ENCODE measurements at places on chromosomes 5 and 9. TPM values are rescaled to one million over a fixed set of nuclear protein-coding genes. Genes with fewer than 3 reads are reported as not detected.

DNA sequence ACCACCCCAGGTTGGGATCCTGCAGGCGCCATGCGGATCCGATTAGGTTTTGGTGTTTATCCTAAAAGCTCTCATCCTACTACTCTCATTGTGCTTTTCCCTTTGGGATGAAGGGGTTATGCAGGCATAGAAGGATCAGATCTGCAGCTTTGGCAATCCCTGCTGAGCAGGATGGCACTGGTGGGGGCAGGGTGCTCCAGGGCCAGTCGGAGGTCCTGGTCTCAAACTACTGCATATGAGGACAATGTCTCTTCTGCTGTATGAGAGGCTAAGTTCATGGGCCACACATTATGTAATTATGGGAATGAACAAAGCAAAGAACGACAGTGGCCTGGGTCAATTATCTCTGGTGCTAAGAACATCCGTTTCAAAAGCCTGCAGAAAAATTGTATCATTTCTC is 334.2 kb downstream of the IRX1 start:
- no peak for DNase-seq

DNA sequence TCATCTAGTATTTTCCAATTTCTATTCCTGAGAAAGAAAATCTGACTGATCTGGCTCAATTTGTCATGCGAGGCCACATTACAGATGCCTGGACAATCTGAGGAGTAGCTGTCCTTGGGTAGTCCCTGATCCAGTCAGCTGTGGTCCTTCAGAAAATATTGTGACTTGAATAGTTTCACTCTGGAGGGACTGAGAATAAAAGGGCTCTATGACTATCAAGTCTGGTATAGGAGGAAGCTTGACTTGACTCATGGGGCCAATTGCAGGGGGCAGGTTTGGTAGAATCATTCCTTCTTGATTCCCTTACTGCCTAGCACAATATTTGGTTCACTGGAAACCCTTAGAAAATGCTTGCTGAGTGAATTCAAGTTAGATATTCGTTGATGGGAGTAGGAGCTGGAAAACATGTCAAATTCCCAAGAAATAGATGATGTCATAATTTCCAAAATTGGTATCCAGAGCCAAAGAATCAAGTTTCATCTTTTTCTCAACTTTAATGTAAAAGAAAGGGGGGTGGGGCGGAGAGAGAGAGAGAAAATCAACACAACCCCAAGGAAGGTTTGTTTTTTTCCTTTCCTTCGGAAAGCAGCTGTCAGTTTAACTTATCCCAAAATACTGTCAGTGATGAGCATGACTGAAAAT is 32.4 kb upstream of the STX17 start:
- no peak for DNase-seq

TNC gene
- 43.4 TPM for polyA plus RNA-seq

- no peak for DNase-seq
Observed at GRCh38 chr9:130017076-130017475, 25.9 kb downstream of the FNBP1 start.

DNA sequence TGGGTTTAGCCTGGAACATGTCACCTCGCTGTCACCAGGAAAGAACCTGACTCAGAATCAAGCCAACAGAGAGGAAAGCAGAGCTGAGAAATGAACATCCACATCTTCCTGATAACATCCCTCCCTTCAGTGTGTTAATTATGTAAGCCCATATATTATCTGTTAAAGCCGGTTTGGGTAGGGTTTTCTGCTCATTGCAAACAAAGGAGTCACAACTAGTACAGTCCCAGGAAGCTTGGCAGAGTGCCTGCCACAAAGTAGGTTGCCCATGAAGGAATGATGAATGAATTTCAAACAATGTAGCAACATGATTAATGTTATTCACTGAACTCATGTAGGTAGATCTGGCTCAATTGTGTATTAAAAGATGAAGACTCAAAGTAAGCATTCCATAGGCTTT is 10.4 kb upstream of the PPARGC1B start:
- no peak for DNase-seq

IFNA21 gene
- not detected for polyA plus RNA-seq

DNA sequence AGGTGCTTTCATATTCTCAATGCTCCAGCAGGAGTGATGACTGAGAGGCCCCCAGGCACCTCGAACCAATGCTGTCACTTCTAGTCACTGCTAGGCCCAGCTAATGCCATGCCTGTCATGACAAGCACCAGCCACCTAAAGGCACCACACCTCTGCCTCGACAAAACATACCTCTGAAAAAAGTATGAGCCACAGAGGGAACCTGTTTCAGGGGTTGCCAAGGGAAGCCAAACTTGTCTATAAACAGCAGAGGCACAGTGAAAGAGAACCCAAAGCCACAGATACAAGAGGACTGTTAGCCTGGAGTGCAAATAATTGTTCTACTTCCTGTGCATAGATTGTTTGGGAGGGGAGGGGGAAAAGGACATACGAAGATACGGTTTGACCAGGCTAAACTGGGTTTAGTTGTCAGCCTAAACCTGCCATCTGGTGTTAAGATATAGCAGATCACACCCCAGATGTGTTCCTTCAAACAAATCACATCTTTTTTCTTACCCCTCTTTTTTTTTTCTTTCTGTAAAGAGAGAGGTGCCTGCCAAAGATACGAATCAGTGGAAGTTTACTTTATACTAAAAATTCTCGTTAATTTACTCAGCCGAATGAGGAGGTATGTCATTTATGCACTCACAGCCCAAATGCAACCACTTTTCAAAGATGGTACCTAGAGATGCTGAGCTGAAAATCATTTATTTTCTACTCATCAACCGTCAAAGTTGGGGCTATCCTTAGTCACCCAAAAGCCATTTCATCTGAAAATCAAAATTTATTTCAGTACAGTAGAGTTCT is 45.7 kb downstream of the BNC2 start:
- DNase-seq = no peak

SLCO4C1 gene
- 2.3 TPM for polyA plus RNA-seq

GRCh38 chr5:158014372-158014771 is 155.4 kb upstream of the CLINT1 start:
- DNase-seq = no peak

DNA sequence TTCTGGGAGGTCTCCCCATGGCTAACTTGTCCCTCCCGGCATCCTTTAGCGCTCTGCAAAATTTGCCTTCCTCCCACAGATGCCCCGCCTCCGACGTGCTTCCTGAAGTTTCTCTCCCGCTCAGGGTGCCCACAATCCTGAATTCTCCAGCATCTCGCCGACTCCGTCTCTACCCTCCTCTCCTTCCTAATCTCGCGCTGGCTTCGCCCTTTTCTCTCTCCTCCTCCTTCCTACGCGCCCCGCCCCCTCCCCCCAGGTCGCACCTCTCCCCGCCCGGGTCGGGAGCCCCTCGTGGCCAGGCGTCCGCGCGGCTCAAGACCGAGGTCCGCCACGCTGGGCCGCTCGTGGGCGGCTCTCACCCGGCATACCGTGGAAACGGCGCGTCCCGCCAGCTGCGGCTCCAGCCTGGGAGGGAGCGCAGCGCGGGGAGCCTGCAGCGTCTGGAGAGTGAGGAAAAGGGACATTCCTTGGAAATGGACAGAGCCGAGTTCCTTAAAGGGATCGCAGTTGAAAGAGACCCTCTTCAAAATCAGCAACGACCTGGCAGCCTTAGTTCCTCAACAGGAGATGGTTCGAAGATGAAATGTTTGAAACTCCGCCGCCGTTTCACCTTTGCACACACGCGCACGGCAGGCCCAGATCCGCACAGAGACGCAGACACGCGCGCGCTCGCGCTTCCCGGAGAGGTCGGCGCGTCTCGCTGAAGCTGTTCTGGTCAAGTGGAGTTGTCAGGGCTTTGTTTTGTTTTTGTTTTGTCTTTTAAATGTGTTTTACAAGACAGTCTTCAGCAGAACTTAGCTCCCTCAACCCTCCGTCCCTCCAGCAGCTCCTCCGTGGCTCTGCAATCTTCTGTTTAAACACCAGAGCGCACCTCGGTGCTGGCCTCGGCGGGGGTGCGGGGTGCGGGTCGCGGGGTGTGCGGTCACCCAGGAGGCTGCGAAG is 5.0 kb upstream of the IRX2 start:
- no peak for DNase-seq
